ENCODE measurements at places on chromosomes 7 and 10.

DNA sequence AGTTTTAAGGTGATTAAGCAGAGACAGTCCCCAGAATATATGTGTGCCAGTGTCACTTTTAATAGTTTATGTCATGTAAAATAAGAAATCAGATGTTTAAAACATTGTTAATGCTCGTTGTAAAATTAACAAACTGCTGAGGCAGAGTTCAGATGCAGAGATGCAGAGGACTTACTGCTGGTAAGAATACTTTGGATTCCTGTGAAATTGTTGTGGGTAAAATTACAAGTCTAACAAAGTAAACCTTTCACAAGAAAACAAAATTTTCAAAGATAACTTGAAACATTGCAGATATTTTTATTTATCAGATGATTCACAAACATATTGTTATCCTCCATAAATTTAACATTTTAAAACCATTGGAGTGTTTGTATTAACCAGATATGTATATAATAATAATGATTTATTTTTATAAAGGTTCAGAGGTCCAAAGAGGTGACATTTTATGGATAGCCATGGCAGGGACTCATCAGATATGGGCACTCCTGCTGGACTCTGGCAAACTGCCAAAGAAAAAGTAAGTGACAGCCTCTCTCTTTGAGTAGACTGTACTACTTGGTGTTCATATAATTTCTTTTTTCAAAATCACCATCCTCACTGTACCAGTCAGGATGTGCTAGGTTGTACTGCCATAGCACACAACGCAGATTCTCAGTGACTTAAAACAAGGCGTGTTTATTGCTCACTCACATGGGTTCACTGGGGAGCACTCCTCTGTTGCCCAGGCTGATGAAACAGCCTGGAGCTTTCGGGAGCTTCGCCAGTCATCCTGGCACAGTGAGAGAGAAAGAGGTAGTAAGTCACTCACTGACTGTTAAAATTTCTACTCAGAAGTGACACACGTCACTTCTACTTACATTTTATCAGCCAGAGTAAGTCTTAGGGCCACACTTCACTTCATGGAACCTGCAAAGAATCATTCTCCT, 43.5 kb downstream of the NHLRC2 start:
- DNase-seq: no peak

GRCh38 chr7:8353991-8354390, 79.4 kb upstream of the NXPH1 start:
- no peak for DNase-seq

DNA sequence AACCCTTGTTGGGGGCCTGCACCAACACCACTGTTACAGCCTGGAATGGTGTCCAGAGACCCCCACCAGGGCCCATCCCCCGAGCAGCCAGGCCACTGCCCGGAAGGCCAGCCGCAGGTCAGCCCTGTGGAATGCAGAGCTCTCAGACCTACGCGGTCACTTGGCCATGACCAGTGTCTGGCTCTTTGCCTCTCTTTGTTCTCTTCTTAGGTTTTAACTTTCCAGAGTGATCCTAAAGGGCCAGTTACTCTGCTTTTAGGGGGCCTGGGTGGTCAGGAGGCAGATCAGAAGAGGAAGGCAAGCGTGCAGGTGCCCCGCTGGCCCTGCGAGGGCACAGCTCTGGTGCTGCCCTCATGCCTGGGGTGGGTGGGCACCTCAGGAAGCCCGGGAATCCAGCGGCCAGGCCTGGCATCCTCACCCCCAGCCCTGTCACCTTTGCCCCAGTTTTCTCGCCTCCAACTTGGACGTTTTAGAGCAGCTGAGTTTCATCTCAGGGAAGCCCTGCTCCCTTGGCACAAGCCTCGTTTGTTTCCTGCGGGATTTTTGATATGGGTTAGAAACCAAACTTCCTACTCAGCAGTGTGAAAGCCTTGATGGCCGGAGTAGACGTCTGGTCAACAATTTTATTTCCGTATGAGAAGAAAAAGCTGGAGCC, 62.5 kb upstream of the CHST15 start:
- DNase-seq: no peak

DNA sequence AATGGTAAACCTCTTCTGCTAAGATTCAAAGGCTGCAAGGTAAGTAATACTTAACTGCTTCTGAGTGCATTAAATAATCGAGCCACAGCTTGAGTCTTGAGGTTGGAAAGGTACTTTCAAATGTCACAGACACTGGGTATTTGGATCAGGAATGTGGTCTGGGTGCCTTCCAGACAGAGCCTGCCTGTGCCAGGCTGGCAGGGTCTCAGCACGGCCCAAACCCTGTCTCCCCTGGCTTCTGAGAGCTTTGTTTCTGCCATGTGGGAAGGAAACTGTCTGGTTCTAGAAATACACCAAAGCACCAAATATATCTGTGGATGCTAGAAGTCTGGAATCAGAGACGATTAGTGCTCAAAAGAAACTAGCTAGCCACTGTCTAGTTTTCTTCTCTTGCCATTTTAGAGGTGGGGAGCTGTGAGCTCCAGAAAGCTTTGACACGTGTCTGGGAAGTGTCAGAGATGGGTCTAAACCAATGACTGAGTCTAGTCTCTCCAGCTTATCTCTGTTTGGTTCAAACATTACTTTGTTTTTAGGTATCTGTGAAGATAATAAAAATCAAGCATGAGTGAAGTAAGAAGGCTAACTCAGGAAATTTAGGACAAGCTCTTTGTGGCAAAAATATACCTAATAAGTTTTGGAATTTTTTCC, 162.8 kb downstream of the CYP26A1 start:
- no peak for DNase-seq

DNA sequence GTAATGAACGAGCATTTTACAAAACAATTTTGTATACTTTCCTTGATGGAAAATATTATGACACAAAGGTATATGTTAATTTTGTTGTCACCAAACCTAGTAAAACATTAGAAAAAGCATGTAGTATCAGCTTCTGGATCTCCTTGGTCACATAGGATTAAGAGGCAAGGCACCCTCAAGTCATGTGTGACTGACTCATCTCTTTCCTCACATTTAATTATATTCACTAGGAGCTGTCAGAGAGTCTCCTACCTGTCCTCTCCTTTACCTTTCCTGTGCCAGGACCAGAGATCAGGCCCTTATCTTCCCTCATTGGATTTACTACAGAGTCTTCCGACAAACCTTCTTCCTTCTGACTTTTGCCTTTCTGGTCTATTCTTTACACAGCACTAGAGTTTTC, 111.3 kb upstream of the RPA3 start:
- DNase-seq: no peak

- DNase-seq: no peak
Observed at GRCh38 chr7:131012477-131013031, 278.5 kb upstream of the KLF14 start.

- no peak for DNase-seq
Observed at GRCh38 chr7:6232534-6232933, 39.9 kb downstream of the CYTH3 start.

DNA sequence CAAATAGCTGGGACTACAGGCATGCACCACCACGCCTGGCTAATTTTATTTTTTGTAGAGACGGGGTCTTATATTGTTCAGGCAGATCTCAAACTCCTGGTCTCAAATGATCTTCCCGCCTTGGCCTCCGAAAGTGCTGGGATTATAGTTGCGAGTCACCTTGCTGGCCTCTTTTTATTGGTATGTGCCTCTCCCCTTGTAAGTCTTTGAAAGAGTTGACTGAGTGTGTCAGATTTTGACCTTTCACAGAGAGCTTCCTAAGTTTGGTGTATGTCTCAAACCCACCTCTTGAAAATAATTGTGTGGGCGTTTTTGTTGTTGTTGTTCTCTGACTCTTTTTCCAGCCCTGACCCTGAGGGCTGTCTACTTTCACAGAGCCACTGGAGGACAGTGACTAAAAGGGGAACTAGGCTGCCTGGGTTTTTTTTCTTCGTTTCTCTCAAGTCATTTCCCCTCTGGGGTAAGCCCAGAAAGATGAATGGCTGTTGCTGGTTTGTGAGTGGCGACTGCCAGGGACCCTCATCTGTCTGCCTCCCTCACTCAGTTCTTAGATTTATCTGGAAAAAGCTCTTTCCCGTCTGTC, 262.8 kb downstream of the ZEB1 start:
- DNase-seq: no peak

GRCh38 chr7:131250331-131250730, 77.3 kb upstream of the MKLN1 start:
- DNase-seq: no peak

DNA sequence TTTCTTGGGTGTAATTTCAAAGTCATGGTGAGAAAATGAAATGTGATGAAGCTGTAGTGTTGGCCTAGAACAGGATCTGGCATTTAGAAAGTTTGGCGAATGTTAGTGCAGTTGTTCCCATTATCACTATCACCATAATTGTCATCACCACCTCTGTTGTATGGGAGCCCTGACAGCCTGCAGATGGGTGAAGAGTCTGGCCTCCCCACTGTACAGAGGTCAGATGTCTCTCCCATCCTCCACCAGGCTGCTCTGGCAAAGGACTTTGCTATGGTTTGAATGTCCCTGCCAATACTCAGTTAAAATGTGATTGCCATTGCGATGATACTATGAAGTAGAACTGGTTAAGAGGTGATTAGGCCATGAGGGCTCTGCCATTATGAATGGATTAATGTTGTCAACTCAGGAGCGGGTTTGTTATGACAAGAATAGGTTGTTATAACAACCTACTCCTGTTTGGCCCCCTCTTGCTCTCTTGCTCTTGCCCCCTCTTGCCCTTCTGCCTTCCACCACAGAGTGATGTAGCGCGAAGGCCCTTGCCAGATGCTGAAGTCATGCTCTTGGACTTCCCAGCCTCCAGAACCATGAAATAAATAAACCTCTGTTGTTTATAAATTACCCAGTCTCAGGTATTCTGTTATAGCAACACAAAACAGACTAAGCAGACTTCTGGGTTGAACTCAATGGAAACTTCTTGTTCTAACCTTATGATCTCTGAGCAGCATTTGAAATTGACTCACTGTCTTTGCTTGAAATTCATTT, 90.0 kb downstream of the GRK5 start:
- DNase-seq: no peak

- DNase-seq: no peak
Observed at GRCh38 chr10:43260911-43261577, 5.8 kb downstream of the RASGEF1A start.

DNA sequence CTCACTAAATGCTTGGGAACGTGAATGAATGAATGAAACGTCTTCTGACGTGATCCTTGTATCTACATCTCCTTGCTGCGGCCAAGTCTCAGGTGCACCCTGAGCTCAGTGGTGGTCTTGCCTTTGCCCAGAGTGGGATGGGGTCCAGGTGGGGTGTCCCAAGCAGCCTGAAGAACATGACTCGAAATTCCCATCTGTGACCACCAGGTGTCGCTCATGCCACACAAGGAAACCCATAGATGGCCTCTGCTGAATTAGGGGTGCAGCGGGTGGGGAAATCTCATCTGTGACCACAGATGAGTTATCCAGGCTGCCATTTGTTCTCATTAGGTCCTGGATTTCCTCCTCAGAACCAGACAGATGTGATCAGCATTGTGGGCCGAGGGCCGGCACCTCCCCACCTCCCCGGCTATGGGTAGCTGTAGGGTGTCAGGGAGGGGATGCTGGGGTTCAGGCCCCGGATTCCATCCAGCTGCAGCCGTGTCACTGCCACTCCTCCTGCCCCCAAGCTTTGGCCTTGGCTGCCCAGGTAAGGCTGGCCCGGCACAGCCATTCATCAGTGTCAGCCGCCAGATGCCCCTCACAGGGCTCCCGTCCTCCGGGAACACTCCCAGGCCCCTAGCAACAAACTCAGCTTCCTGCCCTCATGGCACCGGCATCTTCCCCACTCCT, 21.0 kb upstream of the GNA12 start:
- peak; percentile 49 for DNase-seq

GRCh38 chr7:159142730-159143129, 1.9 kb downstream of the VIPR2 start:
- DNase-seq: no peak

GRCh38 chr10:123428391-123428790, 237.8 kb upstream of the GPR26 start:
- DNase-seq: no peak

GRCh38 chr10:58932577-58933314, 243.7 kb upstream of the PHYHIPL start:
- no peak for DNase-seq

GRCh38 chr7:18572154-18572553, 76.6 kb downstream of the HDAC9 start:
- no peak for DNase-seq

DNA sequence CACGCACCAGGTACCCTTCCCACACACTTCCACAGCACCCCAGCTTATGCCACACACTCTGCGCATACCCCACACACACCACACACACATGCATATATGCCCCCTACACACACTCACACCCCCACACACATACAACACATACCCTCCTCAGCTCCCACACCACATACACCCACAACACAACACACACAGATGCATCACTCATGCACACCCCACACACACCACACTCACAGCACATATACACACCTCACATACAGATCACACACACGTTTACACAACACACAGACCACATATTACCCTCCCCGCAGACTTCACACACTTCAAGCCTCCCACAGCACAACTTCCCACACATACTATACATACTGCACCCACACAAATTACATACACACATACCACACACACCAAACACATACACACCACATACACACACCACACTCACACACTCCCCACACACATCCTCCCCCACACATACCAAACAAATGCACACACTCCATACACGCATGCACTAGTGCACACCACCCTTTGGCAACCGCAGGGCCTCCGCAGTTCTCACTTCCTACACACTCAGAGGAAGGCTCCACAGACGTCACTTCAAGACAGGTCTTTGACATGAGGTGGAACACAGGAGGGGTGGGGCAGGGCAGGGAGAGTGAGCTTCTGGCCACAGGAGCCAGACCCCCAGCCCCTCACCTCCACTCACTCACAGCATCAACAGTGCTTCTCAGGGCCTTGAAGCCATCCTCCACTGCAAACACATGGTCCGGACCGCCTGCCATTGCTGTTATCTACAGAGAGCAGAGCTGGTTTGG, 18.5 kb upstream of the ANTXRL start:
- DNase-seq: no peak

GRCh38 chr10:103985726-103986125, 18.8 kb downstream of the SLK start:
- DNase-seq: no peak

GRCh38 chr10:22656036-22656435, 58.3 kb downstream of the PIP4K2A start:
- no peak for DNase-seq

DNA sequence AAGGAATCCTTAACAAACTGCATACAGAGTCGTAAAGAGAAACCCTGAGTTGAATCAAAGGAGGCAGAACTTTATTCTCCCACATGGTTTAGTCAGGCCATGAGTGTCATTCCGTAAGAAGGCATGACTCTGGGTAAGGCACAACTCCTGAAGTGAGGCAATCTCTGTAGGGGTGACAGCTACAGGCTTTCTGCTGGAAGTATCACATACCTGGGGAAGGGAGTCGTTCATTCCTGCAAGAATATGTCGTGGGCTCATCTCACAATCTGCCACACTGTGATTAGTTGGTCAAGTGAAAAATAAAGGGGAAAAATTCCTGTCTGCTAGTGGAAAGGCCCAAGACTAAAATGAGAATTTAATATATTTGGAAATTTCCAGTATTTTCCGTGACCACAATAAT, 392.6 kb downstream of the POM121L12 start:
- DNase-seq: no peak

GRCh38 chr7:121192834-121193233, 136.0 kb upstream of the WNT16 start:
- no peak for DNase-seq
